Tongue (tissue), 3 donors: ENCODE measurements at places on chromosomes 16 and 17.

GRCh38 chr17:47698749-47699535, 5.0 kb downstream of the TBKBP1 start:
- peak; percentile 72 for DNase-seq

- DNase-seq, result no peak
Measured at GRCh38 chr17:18059283-18059682, 20.1 kb downstream of the GID4 start.

DNA sequence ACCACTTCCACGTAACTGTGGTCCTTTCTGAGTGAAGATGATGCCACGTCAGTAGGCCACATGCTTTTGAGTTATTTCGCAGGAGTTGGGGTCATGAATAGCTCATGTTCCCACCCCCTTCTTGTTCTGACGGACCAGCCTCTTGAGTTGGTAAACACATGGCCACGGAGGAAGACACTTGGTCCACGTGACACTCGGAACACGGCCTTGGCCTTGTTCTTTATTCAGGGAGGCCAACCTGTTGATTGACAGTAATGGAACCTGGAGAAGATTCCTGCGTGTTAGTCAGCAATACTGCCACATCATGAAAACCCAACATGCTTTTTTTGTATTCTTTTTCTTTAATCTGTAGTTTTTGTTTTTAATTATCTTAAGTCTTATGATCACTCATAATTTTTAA, 56.3 kb downstream of the SEC14L1 start:
- no peak for DNase-seq

DNA sequence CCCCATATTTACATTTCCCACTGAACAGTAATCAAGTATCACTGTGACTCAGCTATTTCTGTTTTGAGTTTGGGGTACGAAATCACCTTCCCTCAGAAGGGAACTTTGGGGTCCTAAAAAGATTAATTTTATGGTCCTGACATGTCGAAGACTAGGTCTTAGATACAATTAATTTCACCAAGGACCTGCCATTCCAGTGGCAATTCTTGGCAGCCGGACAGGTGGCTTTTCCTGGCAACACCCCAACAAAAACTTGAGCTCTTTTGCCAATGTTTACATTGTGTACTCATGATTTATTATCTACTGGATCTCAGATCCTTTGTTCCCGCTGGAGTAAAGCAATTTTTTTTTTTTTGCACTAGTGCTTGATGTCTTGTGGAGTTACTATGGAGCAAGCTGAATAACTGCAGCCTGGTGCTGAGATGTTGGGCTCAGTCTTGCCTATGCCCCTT, 14.4 kb downstream of the SLFN5 start:
- no peak for DNase-seq

GRCh38 chr16:1333854-1334700, 632 bp downstream of the BAIAP3 start:
- no peak for DNase-seq

DNA sequence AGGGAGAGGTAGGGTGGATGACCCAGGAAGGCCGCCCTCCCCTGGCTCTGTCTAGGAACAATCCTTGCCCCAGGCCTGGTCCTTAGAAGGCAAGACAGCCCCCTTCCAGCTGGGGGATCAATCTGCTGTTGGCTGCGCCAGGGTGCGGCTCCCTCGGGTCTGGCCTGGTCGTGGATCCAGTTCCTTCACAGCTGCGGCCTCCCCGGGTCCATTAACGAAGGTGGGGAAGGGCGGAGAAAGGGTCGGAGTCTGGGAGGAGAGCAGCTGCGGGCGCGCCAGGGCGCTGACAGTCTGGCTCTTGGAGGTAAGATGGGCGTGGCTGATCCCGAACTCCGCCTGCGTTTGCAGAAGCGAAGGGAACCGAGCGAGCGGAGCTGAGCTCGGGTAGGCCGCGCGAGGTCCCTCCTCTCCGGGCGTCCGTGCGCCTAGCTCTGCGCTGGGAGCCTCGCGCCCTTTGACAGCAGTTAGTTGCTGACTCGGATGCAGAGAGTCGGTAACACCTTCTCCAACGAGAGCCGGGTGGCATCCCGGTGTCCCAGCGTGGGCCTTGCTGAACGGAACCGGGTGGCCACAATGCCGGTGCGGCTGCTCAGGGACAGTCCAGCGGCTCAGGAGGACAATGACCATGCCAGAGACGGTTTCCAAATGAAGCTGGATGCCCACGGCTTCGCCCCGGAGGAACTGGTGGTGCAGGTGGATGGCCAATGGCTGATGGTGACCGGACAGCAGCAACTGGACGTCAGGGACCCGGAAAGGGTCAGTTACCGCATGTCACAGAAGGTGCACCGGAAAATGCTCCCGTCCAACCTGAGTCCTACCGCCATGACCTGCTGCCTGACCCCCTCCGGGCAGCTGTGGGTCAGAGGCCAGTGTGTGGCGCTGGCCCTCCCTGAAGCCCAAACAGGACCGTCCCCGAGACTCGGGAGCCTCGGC, at the start of gene HSPB9:
TSS of gene HSPB9 (plus strand) at position 434 of the 933 bp plus-strand sequence. CDS start at position 481, 47 bp downstream.
- DNase-seq, result peak; percentile 83

- DNase-seq, result peak; percentile 38
Measured at GRCh38 chr16:10138881-10139280, 43.3 kb downstream of the GRIN2A start.

- peak; percentile 67 for DNase-seq
Measured at GRCh38 chr17:51618476-51618875, 358.1 kb downstream of the UTP18 start.

DNA sequence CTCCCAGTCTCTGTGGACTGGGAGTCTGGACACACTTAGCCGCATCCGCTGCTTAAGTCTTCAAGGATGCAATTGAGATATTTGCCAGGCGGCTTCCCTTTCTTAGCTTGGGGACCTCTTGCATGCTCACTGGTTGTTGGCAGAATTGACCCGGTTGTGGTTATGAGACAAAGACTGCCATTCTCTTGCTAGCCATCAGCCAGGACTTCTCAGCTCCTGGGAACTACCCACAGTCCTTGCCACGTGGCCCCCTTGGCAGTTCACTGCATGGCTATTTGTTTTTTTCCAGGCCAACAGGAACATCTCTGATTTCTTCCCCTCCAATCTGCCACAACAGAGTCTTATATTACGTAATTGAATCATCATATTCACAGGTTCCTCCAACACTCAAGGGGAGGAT, 25.5 kb downstream of the CACNG4 start:
- DNase-seq, result no peak

DNA sequence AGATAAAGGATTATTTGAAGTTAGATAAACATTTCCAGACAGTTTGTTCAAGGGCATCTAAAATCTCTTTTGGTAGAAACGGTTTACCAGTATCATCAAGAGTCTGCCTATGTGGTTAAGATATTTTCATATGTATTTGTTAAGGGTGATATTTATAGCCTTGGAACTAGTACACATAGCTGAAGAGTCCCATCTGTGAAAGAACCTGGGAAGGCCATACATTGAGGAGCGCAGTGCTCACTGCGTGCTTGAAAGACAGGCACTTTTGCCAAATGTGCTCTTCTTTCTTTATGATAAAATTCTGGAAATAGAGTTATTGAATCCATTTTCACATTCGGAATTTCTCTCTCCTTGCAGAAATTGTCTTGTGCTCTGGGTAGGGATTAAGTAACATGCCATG, 7.7 kb downstream of the IGSF6 start:
- no peak for DNase-seq

DNA sequence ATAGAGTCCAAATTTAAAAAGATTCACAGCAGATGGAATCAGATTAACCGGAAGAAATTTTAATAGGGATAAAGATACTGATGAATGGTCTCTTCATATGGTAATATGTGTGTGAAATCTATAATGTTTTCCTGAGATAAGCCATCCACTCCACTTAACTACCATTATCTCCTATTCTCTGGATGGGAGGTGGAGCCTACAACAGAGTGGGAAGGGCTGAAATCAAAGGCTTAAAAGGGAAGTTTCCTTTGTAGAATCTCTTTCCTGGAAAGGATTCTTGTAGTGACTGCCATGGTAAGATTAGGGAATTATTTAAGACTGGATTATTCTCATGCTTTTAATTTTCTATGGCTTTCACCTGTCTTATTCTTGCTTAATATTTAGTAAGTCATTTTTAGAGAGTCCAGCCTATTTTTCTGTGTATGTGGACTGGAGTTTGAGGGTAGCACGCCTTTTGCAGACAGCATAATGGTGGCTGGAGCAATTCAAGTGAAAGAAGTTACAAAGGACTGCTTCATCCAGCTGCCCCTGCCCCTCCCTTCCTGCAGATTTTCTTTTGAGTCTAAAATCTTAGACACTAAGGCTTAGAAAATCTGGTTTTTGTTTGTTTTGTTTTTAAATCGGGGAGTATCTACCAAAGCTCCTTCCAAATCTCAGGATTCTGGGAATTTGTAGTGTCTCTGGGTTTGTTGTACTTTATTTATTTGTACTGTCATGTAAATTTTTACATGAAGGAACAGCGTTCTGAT, 26.5 kb downstream of the KAT7 start:
- DNase-seq, result no peak

DNA sequence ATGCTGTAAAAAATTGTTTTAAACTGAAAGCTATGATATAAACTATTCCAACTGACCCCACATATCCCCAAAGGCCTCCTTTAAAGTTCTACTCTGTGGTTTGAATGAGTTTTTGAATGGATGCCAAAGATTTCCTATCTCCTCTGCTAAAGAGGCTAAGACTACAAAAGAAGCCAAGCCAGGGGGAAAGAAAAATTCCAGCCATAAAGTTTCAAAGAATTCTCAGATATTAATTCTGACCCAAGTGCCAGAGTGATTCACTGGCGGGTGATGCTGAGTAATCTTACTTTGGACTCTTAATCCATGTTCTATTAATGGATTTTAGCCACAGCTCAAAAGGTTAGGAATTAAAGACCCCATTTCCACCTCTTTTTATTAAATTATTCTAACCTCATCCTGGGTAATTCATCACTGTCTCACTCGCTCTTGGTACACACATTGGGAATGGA, 60.7 kb downstream of the HS3ST3A1 start:
- DNase-seq, result peak; percentile 8

GRCh38 chr17:51118330-51119195, 2.1 kb downstream of the SPAG9 start:
- DNase-seq, result peak; percentile 38

DNA sequence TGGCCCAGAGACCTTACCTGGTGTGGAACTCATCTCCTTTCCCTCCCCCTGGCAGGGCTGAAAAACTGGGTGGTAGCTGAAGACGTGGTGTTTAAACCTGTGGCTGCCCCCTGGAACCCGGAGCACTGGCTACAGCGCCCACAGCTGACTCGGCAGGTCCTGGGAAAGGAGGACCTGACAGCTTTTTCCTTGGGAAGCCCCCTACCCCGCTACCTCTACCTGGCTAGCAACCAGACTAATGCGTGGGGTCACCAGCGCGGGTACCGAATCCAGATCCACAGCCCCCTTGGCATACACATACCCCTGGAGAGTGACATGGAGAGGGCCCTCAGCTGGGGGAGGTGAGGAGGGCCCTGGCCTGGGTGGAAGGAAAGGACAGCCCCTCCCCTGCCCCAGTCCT, 2.0 kb upstream of the AOC3 start:
- no peak for DNase-seq

GRCh38 chr16:85611444-85612190, 1.5 kb upstream of the GSE1 start:
- peak; percentile 93 for DNase-seq

DNA sequence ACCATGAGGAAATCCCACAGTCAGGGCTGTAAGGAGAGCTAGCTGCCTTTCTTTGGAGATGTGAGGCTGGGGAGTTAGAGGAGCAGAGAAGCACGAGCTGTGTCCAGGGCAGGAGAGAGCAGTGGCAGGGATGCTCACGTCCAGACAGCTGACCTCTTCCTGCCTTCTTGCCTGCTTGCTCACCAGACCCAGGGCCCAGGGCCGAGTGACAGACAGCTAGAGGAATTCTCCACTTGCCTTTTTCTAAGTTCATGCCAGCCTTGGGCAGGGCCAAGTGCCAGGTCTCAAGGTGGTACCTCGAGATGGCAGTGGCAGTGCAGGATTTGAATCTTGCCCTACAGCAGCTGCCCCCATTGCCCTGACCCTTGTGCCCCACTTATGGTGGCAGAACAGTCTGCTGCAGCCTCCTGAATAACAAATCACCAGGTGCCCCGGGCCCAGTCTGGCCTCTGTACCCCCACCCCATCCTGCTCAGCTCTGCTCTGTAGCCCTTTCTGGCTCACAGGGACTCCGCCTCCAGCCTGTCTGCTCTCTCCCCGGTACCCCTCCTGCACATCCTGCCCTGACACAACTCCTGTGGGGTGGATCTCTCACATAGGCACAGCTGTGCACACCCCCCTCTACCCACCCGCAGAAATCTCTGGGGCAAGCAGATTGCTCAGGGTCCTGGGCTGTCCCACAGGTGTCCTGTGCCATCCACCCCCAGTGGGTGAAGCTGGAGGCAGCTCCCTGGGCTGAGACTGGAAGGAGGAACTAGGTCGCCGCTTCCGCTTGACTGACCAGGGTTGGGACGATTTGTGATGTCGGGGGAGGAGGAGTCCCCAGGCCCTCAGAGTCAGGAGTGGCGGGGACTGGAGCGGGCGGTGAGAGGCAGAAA, 25.9 kb downstream of the GRIN2C start:
- DNase-seq, result no peak

- peak; percentile 61 for DNase-seq
Measured at GRCh38 chr17:10177913-10178505, 20.4 kb downstream of the GAS7 start.

DNA sequence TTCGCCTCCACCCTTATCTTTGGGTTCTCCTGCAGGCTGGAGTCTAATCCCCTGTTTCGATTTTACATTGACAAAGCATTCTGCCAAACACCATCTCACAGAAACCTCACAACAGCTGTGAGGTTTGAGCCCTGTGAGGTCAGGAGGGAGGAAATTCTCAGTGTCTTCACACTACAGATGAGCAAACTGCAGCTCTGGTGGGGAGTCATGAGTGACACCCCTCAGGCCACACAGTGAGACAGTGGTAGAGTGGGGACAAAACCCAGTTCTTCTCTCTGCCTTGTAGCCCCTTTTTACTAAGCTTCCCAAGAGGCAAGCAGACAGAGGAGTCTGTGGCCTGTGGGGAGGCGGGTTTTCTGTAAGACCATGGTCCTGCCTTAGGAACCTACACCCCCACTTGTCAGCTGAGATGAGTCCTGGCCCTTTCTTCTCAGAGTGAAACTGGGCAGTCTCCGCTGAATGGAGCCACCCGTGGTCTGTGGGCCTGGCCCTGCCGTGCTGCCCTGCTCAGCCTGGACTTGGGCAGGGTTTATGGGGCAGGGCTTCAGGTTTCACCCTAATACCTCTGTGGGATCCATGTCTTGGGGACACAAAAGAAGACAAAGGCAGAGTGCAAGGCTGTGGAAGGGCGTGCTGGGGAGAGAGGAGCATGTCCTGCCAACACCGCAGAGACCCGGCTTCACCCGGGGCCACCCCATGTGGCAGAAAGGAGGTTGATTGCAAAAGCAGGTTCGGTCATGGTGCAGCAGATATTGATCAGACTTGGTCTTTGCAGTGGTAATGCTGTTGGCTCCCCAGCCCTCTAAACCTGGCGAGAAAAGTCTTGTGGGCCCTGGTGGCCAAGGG, 59.0 kb downstream of the ABR start:
- no peak for DNase-seq

GRCh38 chr17:32713081-32713480, 163.8 kb downstream of the MYO1D start:
- no peak for DNase-seq

GRCh38 chr17:44086364-44087311, 16.1 kb downstream of the G6PC3 start:
- DNase-seq, result peak; percentile 41

GRCh38 chr17:67281053-67281452, 36.1 kb upstream of the HELZ start:
- no peak for DNase-seq
